ENCODE measurements at places on chromosomes 7 and 10.

GRCh38 chr10:46528675-46529615 lies 27.5 kb downstream of the GPRIN2 start:
- no peak for DNase-seq

DNA sequence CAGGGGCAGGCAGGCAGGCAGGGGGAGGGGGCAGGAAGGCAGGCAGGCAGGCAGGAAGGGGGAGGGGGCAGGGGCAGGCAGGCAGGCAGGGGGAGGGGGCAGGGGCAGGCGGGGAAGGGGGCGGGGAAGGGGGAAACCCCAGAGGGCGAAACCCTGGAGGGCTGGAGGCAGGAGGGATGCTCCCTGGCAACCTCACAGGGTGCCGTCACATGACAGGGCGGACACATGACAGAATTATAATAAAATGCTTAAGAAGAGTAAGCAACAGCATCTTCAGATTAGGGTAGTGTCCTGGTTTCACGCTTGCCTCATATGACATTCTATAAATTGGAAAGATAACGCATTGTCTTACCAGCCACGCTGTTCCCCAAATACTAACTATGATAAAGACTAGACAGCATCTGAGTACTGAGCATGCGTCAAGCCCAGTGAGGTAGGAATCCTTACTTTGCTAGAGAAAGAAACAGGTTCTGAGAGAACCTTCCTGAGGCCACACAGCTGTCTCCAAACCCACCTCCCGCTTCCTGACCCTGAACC lies 131.6 kb downstream of the DIP2C start:
- no peak for DNase-seq

DNA sequence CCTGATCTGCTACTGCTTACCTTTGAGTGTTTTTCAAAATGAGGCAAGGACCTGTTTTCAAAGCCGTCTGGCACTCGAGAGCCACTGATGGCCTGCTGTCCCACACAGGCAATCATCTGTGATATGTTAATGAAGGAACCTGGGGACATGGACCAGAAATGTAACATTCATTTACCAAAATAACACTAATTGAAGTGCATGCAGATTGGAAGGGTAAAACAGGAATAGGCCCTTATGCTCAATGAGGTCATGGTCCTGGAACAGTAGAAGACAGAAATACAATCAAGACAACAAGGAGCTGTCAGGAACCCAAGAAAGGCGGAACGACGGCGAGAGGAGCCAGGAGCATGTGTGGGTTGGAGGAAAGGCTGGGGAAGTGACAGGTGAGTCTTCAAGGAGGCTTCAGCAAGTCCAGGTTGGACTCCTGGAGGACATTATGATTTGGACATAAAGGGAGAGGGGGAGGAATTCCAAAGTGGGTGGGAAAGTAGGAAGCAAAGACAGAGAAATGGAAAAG lies 28.3 kb downstream of the POLR3A start:
- no peak for DNase-seq

- no peak for DNase-seq
Measured at GRCh38 chr10:12941966-12942365, 59.5 kb downstream of the CCDC3 start.

DNA sequence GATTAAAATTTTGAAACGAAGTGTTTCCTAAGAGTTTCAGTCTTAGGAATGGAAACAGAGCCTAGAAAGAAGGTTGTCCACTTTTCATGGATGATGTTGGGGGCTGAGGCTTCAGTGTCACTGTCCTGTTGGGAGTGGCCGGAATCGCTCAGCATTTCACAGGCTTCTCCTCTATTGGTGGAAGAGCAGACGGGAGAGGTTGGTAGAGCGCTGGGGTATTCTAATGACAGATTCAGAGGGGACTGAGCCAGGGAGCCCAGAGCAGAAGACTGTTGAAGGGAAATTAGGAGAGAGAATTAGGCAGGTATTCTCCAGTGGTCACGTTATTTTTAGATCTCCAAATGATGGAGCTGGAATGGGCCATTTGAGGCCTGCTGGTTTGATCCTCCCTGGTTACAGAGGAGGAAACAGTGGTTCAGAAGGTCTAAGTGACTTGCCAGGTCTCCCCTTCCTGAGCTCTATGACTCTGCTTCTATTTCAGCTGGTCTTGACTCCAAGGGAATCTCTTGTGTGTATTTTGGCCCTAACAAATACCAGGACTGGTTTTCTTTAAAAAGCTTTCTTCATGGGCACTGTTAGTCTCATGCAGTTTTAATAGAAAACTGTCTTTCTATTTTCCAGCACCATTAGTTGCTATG lies 35.7 kb upstream of the EEPD1 start:
- DNase-seq, result no peak

GRCh38 chr7:74475243-74475986 lies 21.7 kb downstream of the GTF2IRD1 start:
- DNase-seq, result no peak

GRCh38 chr7:126541406-126541805 lies 711.3 kb downstream of the GRM8 start:
- DNase-seq, result no peak

GRCh38 chr10:124010024-124010423 lies 83.4 kb downstream of the CHST15 start:
- DNase-seq, result no peak

DNA sequence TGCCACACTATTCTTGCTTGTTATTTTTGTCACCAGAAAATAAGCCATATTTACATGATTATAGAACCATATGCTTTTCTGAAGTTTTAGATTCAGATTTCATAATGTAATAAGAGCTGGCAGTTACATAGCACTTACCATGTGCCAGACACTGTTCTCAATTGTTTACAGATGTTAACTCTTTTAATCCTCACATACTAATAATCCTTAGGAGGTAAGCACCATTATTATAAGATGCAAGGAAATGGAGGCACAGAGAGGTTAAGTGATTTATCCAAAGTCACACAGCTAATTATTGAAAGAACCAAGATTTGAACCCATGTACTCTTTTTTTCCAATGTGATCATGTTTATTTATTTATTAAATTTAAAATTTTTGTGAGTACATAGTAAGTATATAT lies 57.2 kb downstream of the CREB5 start:
- no peak for DNase-seq

- DNase-seq, result no peak
Measured at GRCh38 chr7:27329909-27330308, 87.3 kb downstream of the EVX1 start.

DNA sequence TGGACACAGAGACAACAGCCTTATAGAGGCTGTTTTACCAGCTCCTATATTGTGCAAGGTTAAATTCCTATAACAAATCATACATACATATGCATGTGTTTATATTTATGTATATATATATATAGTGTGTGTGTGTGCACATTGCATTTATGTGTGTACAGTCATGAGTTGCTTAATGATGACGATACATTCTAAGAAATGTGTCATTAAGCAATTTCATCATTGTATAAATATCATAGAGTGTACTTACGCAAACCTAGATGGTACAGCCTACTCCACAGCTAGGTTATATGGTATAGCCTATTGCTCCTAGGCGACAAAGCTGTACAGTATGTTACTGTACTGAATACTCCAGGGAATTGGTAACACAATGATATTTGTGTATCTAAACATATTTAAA lies 30.1 kb upstream of the TNKS2 start:
- peak; percentile 34 for DNase-seq

DNA sequence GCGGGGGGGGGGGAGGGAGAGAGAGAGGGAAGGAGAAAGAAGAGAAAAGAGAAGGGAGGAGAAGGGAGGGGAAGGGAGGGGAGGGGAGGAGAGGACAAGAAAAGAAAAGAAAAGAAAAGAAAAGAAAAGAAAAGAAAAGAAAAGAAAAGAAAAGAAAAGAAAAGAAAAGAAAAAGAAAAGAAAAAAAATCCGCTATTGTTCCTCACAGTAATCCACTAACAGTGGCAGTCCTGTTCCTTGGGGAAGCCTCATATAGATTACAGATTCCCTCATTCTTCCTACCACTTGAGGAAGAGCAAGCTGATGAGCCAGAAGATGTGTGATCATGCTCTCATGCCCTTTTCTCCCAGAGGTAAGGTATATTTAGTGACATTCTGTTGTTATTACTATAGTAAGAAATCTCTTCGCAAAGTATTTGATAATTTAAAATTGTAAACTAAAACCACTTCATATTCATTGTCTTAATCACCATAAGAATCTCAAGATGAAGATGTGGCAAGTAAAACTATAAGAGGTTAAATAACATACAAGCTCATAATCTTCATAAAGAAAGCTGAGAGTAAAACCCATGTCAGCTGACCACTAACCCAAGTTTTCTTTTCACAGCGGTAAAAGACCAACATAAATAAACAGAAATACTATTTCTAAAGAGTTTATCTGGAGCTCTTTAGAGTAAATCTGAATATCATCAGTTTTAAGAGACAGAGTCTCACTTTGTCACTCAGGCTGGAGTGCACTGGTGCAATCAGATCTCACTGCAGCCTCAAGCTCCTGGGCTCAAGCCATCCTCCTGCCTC lies 128.1 kb downstream of the JMJD1C start:
- no peak for DNase-seq

DNA sequence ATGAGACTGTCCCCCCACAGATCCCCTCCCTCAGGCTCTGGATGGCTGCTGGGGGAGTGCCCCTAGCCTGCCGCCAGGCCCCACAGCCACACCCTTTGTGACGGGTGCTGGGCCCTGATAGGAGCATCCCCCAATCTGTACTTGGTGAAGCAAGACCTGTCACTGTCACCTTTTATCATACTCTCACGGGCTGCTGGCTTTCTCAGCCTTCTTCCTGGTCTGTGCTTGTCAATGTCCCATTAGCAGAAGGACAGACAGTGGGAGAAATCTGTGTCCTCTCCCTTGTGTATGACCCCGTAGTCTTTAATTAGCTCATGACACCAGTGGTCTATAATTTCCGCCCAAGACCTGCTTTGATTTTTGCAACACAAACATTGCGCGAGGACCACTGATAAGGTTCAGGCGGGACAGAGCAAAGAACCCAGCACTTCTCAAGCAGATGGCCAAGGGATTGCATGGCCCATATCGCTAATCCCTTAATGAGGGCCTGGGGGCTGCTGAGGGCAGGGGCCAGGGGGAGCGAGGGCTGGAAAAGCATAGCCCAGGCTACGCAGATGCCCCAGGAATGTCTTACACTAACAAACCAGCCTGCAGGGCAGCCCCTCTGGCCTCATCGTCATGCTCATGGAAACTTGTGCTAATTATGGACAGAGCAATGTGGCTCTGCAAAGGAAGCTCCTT lies 127.8 kb downstream of the PTPN20 start:
- no peak for DNase-seq

DNA sequence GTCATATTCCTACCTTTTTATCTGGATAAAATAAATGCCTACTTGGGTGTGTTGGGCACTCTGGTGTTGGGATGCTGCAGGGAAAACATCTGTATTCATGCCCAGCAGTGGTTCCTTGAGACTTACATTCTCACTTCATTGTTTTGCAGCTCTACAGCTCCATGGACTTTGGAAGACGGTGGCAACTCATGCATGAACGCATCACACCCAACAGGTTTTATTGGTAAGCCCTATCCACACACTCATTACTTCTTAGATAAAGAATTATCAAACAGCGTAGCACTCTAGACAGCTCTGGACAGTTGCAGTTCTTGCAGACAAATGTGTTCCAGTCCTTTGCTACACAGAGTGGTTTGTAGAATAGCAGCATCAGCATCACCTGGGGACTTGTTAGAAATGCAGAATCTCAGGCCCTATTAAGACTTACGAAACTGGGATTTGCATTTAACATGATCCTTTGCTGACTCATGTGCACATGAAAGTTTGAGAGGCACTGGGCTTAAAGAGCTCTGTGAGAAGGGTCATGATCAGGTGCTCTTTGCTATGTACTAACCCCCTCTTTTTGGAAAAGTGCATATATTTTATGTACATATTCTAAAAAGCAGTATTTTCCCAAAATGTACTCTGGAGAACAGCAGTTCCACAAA lies 401.9 kb downstream of the SORCS3 start:
- no peak for DNase-seq

GRCh38 chr7:102208826-102209225 lies 77.8 kb upstream of the SH2B2 start:
- DNase-seq, result no peak

DNA sequence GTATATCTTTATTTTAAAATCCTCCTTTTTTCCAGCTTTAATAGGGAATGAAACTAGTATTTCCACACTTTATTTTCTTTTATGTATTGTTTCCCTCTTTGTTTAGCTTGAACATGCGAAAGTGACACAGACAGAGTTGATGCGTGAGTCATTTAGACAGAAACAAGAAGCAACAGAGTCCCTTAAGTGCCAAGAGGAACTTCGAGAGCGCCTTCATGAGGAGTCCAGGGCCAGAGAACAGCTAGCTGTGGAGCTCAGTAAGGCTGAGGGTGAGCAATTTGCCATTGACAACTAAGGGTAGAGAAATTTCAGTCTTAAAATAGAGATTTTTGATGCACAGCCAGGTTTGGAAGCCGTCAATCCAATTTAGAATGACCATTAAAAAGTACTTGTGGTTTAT lies 73.1 kb downstream of the CYP51A1 start:
- peak; percentile 6 for DNase-seq

GRCh38 chr7:14170872-14171271 lies 181.4 kb upstream of the ETV1 start:
- DNase-seq, result no peak

- DNase-seq, result no peak
Measured at GRCh38 chr10:70403483-70404035, 386 bp upstream of the EIF4EBP2 start.

DNA sequence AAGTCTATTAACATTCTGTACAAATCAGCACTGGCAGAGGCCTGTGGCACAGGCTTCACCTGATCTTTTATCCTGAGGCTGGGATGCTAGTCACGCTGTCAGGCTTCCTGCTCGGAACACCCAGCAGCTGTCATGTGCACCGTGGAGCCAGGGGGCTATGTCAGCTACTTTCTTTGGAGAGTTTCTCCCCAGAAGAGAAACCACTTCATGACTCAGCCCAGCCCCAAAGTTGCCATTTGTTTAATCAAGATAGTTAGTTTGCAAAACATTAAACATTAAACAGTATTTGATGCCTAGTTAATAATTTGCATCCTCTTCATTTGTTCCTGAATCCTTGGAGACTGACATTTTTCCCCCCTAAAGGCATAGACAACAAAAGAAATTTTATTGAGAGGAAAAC lies at the start of gene HABP2:
TSS of gene HABP2 (plus strand) at position 353 of the 400 bp plus-strand sequence. CDS start 69 bp downstream, outside the sequence.
- no peak for DNase-seq

GRCh38 chr7:151133986-151134742 lies 33.3 kb downstream of the GBX1 start:
- DNase-seq, result no peak

- no peak for DNase-seq
Measured at GRCh38 chr10:34635111-34635510, 180.0 kb downstream of the PARD3 start.

DNA sequence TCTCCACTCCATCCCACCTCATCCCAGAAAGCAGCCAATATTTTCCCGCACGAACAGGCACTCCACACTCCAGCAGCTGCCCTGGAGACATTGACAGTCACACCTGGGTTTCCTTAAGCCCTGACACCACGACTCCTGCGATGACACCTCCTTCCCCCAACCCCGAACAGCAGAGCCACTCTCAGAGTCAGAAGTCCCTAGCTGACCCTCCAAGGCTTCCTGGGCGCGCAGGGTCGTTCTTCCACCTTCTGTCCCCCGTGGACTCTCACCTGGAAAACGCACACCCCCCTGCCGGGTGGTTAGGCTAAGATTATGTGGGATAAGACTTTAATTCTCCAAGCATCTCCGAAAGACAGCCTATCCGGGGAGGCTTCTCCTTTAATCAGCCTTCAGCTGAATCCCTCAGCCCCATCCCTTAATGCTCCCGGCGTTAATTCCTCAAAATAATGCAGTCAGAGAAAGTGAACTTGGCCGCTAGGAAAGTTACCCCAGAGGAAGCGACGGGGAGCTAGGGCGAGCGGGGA lies 1.1 kb downstream of the DENND11 start:
- DNase-seq, result no peak

- DNase-seq, result no peak
Measured at GRCh38 chr7:7911369-7912123, 57.0 kb upstream of the GLCCI1 start.

Data from HL-60 (cell line).